Activated T-helper 1 cell treated with anti-CD3 and anti-CD28 coated beads, Interleukin-12 subunit alpha, Interleukin-12 subunit beta, Interleukin-2, Interleukin-4 antibody, amounts not matched to agents 30 ng/mL and 10 ng/mL and 1 ng/mL, durations not matched to agents 14 hours and 24 hours and 36 hours (primary cell): ENCODE measurements at places on chromosomes 7 and 10. TPM values are rescaled to one million over a fixed set of nuclear protein-coding genes. Genes with fewer than 3 reads are reported as not detected.

DNA sequence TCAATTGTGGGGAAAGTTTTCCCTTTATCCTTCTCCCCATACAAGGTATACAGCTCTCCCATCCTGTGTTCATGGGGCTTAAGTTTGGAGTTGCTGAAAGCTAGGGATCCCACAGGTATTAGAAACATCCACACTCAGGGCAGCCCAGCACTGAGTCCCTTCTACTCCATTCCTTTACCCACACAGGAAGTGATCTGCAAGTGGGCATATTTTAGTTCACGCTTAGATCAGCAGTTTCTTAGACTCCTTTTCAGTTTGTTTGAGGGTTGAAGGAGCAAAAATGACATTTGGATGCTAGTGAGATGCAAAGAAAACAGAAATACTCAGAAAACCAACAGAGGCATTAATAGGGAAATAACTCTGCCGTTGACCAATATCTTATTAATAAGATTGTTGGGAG is 134.7 kb downstream of the VPS50 start:
- DNase-seq = no peak

DNA sequence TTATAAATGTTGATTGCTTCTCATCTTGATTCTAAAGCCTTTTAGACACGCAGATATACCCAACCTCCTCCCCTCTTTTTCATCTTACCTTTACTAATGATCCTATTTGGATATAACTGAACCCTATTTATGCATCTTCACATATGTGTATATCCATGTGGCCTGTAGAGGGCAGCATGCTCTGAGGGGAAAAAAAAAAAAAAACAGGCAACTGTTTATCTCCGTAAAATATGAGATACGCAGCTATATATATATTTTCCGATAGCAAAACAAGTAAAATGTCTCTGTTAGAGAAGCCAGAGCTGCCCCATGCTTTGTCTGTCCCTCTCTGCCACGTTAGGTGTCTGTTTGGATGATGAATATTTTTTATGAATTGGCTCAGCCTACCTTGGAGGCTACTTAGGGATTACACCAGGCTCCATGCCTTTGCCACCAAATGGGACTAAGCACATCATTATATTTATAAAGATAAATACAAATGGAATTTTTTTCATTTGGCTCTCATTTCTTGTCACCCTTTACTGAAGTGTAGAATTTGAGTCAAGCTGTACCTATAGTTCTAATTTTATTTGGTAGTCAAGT is 174.8 kb upstream of the FZD1 start:
- no peak for DNase-seq

The CPA4 gene
- total RNA-seq = not detected in 2 replicates

GRCh38 chr10:69242852-69243212 is 22.7 kb downstream of the HKDC1 start:
- DNase-seq = no peak

- no peak for DNase-seq
Measured at GRCh38 chr7:47080816-47081215, 501.1 kb downstream of the TNS3 start.

The OR2A42 gene
- not detected in 2 replicates for total RNA-seq

The PDK4 gene
- not detected in 2 replicates for total RNA-seq

GRCh38 chr7:23604296-23604640 is 7.1 kb downstream of the CCDC126 start:
- no peak for DNase-seq

DNA sequence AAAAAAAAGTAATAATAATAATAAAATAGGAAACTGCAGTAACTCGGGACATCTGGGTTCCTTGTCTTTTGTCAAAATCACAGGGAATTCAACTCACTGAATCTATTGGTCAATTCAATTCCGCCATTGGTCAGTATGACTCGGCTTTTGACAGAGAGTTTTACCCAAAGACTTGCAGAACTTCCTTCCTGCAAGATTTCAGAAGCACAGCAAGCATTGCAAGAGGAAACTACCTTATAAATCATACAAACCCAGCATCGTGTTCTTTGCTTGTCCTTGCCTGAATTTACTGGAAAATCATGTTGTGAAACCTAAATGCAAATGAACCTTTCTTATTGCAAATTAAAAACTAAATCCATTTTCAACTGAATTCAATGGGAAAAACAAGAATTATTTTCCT is 15.5 kb downstream of the KLF6 start:
- no peak for DNase-seq

DNA sequence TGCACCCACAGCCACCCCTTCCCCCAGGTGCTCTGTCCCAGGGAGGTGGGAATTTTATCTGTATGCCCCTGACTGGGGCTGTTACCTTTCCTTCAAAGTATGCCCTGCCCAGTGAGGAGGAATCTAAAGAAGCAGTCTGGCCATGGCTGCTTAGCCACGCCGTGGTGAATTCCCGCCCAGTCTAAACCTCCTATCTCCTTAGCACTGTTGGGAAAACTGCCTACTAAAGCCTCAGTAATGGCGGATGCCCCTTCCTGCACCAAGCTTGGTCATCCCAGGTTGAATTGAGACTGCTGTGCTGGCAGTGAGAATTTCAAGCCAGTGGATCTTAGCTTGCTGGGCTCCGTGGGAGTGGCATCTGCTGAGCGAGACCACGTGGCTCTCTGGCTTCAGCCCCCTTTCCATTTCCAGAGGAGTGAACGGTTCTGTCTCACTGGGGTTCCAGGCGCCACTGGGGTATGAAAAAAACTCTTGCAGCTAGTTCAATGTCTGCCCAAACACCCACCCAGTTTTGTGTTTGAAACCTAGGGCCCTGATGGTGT is 87.2 kb downstream of the ABCC2 start:
- no peak for DNase-seq

- no peak for DNase-seq
Measured at GRCh38 chr7:38215115-38215514, 37.1 kb downstream of the STARD3NL start.

The PNLIPRP2 gene
- not detected in 2 replicates for total RNA-seq

The ENTPD1 gene
- total RNA-seq = 25.8 and 26.3 TPM in 2 replicates

DNA sequence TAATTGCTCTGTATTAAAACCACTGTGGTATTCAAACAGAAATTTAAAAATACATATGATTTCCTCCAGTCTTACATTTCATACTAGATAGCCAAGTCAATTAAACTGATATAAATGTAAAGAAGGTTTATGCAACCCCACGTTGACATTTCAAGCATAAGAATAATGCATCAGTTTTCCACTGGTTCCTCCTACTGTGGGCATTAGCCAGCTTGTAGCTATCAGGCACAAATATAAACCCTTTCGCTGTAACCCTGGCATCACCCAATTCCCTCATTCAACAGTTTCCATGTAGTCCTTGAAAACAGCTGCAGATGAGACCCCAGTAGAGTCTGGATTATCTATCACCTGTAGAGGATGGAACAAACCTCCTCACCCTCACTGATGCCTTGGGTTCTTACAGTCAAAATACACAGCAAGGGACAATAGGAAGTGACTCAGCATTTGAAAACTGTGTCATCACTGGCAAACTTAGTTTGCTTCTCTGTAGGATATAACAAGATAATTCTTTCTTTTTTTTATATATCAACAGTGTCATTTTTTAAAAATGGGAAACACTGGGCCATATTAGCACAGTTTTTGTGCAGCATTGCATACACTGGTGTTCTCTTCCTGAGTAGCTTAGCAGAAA is 113.0 kb downstream of the PDE1C start:
- DNase-seq = no peak

DNA sequence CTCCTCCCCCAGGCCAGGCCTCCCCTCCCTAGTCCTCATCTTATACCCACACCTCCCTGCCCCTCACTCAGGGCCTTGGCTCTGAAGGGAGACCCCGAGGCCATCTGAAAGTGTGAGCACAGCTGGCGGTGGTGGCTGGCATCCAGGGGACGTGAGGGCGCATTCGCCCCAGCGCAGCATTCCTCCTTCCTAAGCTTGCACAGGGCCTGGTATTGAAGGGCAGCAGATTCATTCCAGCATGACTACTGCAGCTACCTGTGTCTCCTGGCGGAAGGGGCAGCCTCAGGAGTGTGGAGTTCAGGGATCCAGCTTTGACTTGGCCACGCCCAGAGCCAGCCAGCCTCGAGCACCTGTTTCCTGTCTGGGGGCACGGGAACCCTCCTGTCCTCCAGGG is 72.6 kb downstream of the PARP12 start:
- DNase-seq = no peak

DNA sequence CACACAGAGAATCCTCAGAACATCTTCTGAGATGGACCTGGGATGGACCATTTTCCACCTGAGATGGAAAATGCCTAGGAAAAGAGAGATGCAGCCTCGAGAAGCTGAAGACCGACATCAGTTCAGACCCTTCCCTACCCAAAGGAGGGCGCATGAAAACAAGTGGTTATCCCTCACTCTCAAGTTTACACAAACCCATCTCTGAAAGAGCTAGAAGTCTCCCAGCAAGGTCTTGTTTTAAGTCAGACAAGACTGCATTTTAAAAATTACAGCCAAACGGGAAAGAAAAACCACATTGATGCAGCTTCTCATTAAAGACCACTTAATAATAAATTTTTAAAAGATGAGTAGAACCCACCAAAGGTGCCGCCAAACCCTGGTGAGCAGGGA is 1.3 kb downstream of the RAPGEF5 start:
- no peak for DNase-seq

DNA sequence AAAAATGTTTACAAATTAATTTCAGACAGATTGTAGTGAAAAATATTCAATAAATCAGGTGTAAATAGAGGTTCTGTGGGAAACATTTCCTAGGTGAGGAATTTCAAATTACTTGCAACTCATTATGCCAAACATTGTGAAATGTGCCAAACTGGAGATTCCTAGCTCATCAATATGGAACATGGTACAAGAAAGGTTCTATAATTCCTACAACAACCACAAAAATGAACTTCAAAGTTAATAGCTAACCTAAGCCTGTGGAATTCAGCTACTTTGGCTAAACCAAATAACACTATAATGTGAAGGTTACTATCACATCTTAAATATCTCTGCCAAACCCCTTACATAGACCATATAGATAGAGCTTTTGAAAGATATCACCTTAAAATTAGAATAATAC is 223.3 kb upstream of the HGF start:
- DNase-seq = no peak

DNA sequence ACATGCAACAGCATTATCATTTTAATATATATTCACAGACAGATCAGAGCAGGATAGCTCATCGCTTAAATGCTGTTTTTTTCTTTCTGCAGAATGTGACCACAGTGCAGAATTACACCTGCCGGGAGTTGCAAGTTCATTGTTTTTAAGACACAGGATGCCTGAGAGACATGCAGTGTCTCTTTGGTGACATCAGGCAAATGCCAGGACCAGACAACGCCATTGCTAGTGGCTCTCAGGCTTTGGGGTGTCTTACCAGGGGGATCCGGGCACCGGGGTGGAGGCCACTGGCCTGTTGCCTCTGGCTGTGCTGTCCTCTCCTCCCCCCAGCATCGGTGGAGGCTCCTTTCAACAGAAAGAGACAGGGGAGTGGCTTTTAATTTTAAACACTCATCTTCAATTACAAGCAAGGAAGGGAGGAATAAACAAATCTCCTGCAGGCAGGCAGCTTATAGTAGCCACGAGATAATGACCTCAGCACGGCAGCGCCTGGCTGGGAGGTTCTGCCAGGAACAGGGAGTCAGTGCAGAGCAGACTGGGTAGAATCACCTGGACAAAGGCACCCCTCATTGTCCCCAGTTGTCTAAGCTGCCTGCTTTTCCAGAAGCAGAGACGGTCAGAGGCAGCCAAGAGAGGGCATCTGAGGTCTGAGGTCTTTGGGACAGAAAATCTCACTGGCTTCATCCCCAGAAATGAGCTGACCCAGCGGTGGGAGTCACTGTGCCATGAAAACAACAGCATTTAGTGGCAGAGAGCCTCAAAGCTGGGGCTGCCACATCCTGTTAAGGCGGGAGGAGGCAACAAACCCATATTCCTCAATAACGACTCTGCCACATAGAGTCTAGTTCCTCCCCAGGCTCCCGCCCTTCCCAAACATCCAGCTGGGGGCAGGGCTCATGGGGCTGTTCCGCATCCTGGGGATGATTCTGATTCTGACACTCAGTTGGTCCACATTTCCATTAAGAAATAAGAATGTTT is 148.4 kb downstream of the TCERG1L start:
- no peak for DNase-seq

DNA sequence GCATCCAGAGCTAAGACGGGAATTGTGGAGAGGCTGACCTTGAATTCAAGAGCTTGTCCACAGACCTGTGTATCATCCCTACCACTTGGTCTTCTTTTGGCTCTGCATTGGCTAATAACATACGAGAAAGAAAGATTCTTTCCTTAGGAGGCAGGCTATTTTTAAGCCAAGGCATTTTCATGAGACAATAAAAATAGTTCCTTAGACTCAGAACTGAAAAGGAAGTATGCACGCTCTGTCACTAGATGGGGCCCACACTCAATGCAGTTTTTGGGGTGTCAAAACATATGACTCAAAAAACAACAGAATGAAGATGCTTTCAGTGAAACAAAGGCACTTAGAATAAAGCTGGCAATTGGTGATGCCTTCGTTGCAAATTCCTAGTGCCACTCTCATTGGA is 265.9 kb upstream of the DGKB start:
- no peak for DNase-seq

- no peak for DNase-seq
Measured at GRCh38 chr7:23293500-23294073, 5.6 kb upstream of the MALSU1 start.

The GIMAP7 gene
- total RNA-seq = 46.9 and 55.1 TPM in 2 replicates

The NYAP1 gene
- total RNA-seq = 0.23 and 0.37 TPM in 2 replicates

DNA sequence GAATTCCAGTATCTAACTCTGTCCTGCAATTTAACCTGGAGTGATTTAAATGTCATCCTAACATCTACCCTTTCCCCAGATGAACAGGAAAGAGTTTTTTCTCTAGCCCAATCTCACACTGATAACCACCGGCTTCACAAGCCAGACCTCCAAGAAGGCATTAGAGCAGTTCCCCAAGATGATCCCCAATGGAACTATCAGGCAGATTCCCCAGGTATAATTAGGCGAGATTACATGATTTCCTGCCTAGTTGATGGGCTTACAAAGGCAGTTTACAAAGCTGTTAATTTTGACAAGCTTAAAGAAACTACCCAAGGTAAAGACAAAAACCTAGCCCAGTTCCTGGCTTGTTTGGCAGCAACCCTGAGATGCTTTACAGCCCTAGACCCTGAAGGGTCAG is 14.1 kb upstream of the NT5C2 start:
- DNase-seq = no peak

GRCh38 chr7:4809091-4809591 is 33.7 kb downstream of the AP5Z1 start:
- no peak for DNase-seq

DNA sequence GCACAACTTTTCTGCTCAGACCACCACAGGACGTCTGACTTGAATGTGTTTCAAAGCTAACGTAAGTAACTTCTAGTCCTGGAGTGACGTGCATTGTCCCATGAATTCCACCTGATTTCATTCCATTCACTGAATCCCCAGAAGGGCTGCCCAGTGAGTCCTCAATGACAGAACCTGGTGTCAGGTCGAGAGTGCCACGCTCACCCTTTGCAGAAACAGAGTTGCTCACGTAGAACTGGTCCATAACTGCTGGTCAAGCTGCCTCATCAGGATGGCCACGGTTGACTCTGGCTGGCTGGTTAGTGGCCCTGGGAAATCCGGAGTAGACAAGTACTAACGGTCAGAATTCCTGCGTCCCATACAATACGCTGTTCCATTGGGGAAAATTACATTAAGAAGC is 50.6 kb upstream of the UBE3C start:
- DNase-seq = no peak

The ZSCAN21 gene
- 6.8 and 9.8 TPM in 2 replicates for total RNA-seq
